ENCODE measurements at places on chromosomes 13 and 19.

GRCh38 chr13:73741111-73741510 lies 393.1 kb downstream of the KLF12 start:
- DNase-seq, result no peak

DNA sequence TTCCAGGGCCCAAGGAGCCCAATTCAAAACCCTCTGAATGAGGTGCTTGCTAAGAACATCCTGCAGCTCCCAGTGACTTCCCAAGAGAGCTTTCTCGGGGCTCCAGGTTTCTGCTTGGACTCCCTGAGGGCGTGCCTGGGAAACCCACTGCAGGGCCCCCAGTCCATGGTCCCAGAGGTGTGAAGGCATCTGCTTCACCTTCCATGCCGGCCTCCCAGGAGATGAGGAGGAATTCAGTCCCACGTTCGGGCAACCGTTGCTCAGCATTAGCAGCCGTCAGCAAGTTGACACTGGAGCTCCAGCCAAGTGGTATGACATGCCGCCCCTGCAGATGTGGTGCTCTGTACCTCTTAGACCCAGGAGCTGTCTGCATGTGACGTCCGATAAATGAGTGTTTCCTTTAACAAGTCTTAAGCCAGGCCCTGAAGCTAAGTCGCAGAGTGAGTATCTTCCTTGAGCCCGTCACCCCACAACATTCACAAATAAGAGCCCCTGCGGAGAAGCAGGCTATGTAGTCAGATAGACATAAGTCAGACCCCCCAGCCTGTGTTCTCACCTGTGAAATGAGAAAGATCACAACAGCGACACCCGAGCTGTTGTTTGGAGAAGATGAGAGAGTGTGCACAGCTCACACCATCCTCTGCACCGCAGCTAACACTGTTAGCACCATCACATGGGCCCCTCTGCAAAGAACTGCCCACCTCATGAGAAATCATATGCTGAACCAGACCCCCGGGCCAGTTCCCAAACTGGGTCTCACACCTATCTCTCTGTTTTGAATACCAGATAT lies 150.3 kb downstream of the KATNAL1 start:
- DNase-seq, result no peak

- no peak for DNase-seq
Measured at GRCh38 chr13:29709407-29710069, 114.0 kb upstream of the SLC7A1 start.

- DNase-seq, result peak; percentile 90
Measured at GRCh38 chr19:13152974-13153568, 2.9 kb downstream of the IER2 start.

GRCh38 chr19:18596752-18597157 lies 8.2 kb downstream of the REX1BD start:
- no peak for DNase-seq

DNA sequence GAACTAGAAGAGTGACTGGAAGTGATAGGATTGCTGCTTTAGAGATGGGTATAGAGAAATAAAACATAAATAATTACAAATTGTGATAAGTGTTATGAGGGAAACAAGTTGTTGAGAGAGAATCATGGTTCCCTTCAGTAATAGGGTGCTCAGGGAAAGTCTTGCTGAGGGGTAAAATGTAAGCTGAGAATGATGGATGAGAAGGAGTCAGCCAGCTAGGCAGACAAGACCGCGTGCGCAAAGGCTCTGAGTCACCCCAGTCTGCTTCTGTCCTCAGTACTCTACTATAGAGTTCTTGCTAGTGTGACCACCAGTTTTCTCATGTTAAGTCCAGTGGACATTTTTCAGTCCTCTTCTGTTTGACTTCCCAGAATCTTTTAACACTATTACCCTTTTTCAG lies 39.5 kb downstream of the PCCA start:
- DNase-seq, result no peak

GRCh38 chr13:26899202-26899601 lies 138.6 kb upstream of the GPR12 start:
- DNase-seq, result no peak

DNA sequence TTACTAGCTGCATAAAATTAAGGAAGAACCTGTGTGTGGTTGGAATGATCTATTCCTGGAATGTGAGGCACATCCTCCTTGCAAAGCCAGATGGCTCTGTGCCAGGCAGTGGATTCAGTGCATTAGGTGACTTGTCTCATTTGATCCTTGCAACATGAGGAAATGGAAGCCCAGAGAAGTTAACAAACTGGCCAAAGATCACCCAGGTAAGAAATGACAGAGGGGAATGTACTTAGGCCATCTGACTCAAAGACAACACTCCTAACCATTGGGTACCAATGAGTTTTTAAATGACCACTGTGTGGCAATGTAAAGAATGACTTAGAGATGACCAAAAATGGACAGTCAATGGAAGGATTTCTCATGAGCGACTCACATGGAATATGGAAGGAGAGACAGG lies 114.2 kb upstream of the RXFP2 start:
- no peak for DNase-seq

DNA sequence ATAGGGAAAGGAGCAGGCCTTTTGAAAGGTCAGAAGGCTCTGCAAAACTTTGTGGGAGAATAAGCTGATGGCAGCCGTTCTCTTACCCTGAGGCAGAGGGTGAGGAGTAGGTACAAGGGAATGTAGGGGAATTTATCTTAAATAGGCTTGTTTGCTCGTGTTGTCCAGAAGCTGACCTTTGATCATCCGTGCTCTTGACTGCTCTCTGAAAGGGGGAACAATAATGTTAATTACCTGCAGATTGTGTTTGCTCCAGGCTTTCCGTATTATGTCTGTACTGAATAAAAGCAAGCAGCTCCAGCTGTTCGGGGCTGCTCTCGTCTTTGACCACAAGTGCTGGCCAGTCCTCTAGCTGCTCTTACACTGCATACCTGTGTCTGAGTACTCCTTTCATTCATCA lies 116.3 kb downstream of the ZNF429 start:
- DNase-seq, result no peak

DNA sequence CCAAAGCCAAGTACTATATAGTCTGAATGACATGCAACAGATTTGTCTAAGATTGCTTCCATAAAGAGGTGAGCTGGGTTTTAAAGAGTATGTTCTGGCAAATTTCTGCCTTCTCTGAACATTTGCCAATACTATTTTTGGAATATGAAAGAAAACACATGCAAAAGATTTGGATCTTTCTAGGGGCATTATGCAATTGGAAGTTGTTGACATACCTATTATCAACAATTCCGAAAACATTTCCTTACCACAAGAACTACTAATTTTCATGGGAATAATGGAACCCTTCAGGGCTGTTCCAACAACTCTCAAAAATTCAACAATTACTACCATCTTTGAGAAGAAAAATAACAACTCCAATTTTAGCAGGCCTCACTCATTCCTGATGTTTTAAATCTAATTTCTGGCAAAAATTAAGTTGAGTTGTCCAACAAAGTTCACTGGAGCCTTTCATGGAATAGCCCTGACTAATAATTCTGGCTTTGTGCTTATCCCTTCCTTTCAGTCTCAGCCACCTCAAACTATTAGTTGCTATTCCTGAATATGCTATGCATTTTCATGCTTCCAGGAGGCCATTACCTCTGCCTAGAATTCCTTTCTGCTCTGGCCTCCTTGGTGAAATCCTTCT lies 250.0 kb downstream of the RGCC start:
- no peak for DNase-seq

DNA sequence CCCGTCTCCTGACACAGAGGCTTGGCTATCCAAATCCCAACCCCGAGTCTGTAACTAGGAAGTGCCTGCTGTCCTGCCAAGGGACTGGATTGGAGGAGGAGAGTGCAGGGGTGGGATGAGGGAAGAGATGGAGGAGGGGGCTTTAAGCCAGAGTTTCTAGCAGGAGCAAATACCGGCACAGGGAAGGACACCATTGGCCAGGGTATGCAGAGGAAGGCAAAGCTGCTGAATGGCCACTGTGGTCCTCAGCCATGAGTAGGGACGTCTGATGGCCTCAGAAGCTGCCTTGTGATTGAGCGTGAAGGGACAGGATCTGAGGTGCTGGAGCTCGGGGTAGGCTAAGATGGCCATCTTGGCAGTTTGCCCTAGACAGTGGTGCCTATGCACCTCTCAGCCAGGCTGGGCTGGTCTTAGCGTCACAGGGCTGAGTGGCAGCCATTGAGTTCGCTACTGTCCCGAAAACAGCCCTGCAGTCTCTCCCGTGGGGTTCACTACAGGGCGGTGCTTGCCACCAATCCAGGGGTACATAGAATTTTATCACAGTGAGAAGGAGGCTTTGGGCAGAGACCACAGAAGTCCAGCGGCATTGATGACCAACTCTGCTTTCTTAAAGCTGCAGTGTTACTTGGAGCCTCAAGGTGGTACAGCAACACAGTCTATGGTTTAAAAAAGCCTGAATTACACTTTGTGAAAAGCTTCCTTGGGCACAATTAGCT lies 61.8 kb downstream of the AKAP11 start:
- no peak for DNase-seq

DNA sequence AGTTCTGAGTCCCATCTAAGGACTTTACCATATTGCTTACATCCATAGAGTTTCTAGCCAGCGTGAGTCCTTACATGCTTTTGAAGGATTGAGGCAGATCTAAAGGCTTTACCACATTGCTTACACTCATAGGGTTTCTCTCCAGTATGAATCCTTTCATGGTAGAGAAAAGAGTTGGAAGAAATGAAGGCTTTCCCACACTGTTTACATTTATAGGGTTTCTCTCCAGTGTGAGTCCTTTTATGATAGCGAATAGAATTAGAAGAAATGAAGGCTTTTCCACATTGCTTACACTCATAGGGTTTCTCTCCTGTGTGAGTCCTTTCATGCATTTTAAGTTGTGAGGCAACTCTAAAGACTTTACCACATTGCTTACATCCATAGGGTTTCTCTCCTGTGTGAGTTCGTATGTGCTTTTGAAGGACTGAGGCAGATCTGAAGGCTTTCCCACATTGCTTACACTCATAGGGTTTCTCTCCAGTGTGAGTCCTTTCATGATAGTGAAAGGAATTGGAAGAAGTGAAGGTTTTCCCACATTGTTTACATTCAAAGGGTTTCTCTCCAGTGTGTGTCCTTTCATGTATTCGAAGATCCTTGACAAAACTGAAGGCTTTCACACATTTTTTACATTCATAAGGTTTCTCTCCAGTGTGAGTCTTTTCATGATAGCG lies 8.4 kb upstream of the ZNF433 start:
- no peak for DNase-seq

GRCh38 chr13:112325920-112326645 lies 50.1 kb upstream of the SPACA7 start:
- DNase-seq, result no peak

GRCh38 chr13:36219883-36220282 lies 5.5 kb upstream of the SOHLH2 start:
- no peak for DNase-seq

DNA sequence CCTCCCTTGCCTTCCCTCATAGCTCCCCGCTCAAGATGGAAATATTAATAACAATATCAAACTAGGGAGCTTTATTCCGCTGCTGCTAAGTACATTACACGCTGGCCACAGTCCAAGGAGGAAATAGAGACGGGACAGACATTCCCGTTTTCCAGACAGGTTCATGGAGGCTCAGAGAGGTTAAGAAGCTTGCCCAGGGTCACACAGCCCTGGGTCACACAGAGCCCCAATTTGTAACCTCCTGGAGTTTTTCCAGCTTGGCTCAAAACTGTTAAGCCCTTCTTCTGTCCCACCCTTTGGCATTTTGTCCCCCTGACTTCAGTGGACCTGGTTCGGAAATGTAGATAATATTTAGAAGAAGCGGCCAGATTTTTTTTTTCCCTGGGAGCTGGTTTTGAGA lies 2.0 kb downstream of the BICRA start:
- DNase-seq, result no peak

GRCh38 chr19:4474514-4475022 lies 2.5 kb downstream of the HDGFL2 start:
- peak; percentile 17 for DNase-seq

GRCh38 chr13:43389573-43389972 lies 366.2 kb downstream of the DNAJC15 start:
- no peak for DNase-seq

DNA sequence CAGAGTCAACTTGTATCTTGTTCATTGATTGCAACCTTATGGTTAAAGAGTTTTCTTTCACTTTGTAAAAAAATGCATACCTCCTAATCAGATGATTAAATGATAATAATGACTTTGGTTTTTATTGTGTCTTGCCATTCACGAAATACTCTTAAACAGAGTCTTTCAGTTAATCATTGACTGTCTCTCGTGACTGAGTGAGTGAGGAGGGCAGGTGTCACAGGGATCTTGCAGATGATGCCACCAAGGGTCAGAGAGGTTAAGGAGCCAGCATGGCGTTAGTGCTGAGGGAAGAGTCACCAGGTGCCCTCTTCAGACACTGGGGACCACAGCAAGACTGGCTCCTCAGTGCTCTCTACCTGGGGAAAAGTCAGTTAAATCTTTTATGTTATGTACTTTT lies 8.0 kb downstream of the GPATCH1 start:
- no peak for DNase-seq

GRCh38 chr13:26382835-26383234 lies 128.9 kb downstream of the CDK8 start:
- DNase-seq, result no peak

GRCh38 chr13:91313581-91313980 lies 33.9 kb upstream of the MIR17HG start:
- DNase-seq, result no peak

DNA sequence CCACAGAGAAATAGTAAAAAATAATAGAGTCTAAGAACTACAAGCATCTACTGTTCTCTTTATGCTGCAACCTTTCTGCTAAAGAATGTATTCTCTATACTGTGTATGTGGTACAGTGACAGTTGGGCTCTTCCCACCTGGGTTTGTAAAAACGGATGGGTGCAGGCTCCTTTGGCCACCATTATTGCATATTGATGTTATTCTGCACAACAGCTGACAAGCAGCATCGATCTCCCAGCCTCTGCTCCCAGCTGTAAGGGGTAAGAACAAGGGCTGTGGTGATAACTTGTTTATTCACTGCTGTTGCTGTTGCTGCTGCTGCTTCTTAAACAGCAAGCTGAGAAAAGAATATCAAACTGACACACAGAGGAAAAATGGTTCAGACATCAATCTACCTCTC lies 56.1 kb downstream of the KCNRG start:
- DNase-seq, result no peak

GRCh38 chr19:2097203-2097885 lies 629 bp downstream of the IZUMO4 start:
- peak; percentile 48 for DNase-seq

GRCh38 chr19:574658-575526 lies 2.5 kb downstream of the BSG start:
- DNase-seq, result no peak

DNA sequence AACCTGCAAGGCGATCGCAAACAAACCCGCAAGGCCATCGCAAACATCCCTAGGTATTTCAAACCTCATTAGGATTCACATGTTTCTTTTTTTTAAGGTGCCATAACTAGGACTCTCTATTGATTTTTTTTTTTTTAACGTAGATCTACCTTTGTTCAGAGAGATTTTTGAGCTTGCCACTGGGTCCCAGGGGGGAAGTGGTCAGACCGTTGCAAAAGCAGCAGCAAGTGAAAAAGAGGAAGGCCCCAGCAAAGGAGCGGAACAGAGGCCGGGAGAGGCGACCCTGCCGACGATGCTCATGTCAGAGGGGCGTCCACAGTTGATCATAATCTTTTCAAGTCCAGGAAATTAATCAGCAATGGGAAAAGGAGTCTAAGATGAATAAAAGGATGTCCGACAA lies 32.7 kb upstream of the FLT1 start:
- no peak for DNase-seq
